ENCODE measurements at places on chromosomes 11 and 22.

GRCh38 chr11:70720281-70720680 lies 322.0 kb downstream of the CTTN start:
- DNase-seq = no peak

GRCh38 chr11:109972181-109972715 lies 120.9 kb upstream of the ZC3H12C start:
- no peak for DNase-seq

DNA sequence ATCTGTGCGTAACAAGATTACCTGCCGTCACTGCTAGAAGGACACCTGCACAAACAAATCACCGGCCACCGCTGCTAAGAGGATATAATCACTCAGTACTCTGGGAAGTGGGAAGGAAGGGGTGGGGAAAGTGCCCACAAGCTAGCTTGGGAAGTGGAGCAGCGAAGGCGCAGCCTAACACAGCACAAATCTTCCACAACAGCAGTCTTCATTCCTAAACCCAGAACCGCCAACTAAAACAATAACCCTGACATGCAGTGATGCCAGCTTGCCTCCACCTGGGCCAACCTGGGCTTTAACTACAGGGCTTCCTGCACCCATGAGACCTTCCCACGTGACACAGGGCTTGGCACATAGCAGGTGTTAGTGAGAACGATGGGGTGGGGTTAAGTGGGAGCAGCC lies 5.1 kb downstream of the DGCR2 start:
- no peak for DNase-seq

DNA sequence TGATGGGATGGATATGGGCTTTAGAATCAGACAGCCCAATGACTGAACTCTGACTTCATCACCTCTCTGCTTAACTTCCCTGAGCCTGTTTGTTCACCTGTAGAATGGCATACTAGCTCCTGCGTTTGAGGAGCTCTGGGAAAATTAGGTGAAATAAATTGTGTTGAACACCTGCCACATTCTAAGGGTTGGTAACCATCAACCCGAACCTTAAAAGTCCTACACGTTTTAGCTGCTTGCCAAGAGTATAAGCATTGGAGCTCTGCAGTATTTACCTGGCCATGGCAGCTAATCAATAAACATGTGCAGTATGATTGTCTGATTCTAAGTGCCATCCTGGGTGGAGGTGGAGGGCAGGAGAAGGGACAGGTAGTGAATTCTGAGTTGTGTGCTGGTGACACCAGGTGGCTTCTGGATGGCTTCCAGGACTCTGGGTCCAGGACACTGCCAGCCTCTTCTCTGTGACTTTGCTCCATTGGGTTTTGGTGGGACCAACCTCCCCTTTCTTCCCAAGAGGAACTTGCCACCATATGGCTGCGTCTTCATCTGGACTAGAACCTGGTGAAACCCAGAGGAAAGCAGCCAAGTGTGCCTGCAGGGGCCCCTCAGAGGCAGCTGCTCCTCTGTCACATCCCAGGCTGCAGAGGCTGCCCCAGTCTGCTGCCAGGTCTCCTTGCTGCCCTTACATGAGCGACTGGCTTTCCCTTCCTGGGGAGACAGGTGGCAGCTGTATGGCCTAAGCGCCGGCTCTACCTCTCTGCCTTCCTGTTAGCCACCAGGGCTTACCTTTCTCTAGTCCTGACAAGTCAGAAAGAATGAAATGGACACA lies 85.6 kb downstream of the CACNG2 start:
- no peak for DNase-seq

DNA sequence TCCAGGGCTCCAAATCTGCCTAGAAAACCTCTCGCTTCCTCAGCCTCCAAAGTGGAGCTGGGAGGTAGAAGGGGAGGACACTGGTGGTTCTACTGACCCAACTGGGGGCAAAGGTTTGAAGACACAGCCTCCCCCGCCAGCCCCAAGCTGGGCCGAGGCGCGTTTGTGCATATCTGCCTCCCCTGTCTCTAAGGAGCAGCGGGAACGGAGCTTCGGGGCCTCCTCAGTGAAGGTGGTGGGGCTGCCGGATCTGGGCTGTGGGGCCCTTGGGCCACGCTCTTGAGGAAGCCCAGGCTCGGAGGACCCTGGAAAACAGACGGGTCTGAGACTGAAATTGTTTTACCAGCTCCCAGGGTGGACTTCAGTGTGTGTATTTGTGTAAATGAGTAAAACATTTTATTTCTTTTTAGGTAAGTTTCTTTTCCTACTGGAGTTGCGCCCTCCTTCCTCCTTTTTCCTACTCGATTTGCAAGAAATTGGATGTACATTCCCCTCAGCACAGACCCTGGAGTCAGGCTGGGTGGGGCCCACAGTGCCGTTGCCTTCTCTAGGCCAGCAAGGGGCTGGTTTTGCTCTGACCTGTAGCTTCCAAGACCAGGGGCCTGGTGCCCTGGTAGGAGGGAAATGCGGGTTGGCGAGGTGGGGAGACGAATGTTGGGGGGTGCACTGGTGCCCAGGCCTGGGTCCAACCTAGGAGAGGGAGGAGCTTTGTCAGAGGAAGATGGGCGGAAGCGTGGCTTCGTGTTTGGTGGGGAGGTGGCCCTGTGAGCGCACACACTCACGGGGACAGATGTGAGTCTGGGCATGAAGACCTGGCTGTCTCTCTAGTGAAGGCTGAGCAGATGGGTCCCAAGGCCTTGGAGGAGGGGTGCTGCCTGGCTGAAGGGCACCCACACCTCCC lies 50.6 kb downstream of the ST14 start:
- DNase-seq = no peak

GRCh38 chr11:89119426-89119825 lies 53.6 kb upstream of the GRM5 start:
- DNase-seq = no peak

DNA sequence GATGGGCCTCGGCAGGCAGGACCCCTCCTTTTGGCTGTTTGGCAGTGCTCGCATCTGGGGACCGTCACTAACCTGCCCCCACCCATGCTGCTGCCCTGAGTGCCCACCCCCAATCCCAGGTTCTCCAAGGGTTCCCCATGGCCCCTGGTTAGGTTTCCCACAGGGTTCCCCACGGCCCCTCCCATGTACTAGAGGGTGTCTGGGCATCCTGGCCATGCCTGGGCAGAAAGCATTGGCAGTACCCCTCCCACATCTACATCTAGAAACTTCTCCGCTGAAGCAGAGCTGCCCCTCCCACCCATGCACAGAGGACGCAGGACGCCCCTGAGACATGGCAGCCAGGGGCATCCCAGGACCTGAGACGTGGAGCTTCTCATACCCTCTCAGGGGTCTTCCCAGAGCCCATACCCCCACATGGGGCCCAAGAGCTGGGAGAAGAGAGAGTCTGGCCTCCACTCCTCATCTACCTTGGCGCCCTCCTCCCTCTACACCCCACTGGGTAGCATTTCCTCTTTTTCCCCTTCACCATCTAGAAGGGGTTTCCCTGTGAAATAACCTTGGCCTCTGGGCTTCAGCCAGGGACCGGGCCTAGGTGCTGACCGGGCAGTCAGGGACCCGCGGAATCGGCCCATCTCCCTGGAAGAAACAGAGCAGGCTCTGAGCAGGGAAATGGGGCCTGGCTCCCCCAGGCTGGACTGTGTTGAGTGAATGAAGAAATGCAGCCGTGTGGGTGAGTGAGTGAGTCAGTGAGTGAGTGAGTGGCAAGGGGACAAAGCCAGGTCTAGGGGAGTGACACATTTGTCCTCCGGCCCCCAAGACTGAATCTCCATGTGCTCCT lies 987.3 kb downstream of the BRD1 start:
- DNase-seq = no peak

DNA sequence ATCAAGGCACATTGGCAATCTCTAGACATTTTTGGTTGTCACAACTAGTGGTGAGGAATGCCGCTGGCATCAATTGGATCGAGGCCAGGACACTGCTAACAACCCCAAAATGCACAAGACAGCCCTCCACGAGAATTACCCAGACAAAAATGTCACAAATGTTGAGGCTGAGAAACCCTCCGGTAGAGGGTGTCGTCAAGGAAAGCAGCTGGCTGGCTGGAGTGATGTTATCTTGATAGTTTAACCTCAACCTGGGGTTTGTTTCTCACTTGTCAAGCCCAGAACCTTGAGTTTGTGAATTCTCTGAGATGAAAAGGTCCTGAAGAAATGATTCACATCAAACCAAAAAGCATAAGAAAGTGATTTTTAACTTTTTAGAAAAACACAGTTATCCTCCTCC lies 21.1 kb upstream of the TMPRSS13 start:
- DNase-seq = no peak

Data from HTR-8/SVneo (cell line).